ENCODE measurements at places on chromosomes 3 and 15.
A peak's percentile ranks its signal among the peaks of the same experiment; 100 is the strongest.

- peak; percentile 80 for DNase-seq
Observed at GRCh38 chr3:42056840-42057239, 34.3 kb upstream of the TRAK1 start.

DNA sequence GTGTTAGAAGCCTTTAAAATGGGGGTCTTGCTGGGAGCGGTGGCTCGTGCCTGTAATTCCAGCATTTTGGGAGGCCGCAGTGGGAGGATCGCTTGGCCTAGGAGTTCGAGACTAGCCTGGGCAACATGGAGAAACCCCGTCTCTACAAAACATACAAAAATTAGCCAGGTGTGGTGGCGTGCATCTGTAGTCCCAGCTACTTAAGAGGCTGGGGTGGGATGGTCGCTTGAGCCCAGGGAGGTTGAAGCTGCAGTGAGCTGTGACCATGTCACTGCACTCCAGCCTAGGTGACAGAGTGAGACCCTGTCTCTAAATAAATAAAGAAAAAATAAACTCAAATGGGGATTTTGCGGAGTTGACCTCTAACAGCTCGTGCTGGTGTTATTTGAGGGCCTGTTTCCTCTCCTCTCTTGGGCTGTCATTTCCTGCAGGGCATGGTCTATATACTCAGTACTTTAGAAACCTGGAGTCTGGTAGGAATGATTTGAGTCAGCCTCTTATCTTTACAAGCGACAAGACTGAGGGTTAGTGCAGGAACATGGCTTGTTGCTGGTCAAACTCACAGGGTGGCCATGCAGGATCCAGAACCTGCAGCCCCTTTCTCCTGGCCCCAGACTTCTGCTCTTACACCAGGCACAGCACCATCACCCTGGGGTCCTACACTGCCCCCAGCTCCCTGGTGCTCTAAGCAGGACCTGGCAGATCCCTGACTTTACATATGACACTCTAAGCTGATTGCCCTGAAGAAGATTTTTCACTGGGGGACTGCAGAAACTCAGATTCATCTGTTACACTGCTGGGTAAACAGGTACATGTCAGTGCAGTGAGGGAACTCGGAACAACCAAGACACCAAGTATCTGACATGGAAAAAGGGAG is 15.1 kb downstream of the EHD4 start:
- no peak for DNase-seq

DNA sequence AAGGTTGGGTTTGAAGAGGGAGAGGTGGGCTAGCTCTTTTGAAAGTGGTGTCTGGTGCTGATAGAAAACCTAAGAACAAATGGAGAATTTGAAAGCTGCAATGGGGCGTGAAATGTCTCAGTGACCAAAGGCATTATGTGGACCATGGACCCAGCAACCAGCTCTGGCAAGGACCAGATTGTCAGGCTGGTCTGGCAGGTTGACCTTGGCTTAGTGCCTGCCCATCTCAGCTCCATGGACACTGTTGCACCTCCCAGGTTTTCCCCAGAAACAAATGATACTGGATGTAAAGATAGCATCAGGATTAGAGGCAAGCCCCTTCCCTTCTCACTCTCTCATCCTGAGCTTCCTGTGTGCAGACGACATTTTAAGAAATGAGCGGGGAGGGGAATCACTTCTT is 302.9 kb upstream of the LRRFIP2 start:
- peak; percentile 83 for DNase-seq

DNA sequence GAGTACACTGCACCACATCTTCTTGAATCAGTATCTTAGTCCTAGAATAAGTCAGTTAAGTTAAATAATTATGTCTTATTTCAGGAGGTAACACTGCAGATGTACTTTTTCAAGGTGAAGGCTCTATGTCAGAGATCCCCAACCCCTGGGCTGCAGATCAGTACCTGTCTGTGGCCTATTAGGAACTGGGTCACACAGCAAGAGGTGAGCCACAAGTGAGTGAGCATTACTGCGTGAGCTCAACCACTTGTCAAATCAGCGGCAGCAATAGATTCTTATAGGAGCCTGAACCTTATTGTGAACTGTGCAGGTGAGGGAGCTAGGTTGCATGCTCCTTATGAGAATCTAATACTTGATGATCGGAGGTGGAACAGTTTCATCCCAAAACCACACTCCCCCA is 851.9 kb upstream of the ALCAM start:
- DNase-seq = no peak

DNA sequence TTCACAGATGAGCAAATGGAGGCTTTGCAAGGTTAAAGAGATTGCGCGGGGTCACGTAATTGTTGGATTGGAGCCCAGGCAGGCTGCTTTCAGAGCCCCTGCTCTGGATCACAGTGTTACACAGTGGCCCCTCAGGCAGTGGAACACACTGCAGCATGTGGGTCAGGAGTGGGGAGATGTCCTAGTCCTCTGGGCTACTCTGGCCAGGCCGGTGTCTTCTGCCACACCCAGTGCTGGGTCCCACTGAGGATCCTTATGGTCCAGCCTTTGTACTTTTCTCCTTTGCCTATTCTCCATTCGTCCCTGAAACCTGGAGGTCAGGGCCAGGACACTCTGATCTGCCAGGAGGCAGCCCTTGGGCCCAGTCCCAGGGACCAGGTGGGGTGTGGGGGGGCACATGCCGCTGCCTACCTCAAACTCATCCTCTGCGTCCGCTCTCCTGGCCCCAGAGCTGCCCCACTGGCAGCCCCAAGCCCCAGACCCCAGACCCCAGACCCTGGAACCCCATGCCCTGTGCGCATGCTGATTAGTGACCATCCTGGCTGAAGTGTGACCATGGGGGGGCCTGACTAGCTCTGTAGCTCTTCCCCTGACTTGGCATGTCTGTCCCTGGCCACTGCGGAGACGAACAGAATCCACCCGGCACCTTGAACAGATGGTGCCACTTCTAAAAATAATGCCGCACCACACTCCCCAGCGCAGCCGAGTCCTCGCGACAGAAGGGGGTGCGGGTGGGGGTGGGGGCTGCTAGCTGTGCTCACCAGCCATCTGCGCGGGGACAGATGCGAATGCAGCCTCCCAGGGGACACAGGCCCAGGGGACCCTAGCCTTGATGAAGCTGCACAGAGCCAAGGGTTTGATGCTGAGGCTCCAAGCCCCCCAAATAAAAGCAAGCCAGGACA is 41.6 kb downstream of the ATP2B2 start:
- peak; percentile 93 for DNase-seq

DNA sequence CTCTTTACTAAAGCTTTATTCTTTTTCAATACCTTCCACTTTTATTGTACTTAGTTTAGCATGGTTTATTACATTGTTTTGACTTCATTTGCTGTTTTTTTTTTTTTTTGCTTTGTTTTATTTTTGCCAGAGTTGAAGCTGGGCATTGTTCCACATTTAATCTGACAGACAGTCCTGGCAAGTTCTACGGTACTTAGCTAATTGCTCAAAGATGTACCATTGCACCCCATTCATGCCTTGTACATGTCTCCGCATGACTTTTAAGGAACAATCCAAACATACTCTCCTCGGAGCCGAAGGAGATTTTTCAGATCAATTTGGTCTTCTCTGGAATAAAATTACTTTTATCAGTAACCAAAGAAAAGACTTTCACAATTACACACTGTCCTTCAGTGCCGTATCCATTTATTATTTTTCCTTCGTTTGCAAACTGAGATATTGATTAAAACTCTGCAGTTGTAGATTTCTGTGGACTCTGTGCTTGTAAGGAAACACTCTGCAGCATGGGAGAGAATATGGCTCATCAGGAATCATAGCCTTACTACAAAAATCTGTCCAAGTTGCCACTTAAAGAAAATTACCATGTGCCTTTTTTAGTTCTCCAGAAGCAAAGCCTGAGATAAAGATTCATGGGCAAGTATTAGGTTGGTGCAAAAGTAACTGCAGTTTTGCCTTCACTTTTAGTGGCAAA is 952.0 kb downstream of the AGBL1 start:
- no peak for DNase-seq

GRCh38 chr3:73608456-73609314 is 16.1 kb downstream of the PDZRN3 start:
- no peak for DNase-seq

- no peak for DNase-seq
Observed at GRCh38 chr3:182786564-182787196, 6.6 kb upstream of the ATP11B start.

DNA sequence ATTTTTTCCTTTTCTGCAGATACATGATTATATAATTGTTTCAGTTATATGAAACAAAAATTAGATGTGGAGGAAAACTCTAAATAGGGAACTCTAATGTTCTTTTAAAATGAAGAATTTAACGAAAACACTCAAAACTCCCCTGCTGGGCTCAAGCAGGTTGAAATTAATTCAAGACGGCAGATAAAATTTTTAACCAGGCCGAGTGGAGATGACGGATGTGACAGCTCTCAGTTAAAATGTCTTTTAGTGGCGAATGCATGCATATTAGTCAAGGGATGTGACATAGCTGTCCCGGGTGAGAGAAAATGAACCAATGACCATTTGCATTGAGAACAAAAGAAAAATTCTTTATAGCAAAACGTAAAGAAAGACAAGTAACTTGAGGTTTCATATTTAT is 110.1 kb downstream of the ROBO2 start:
- DNase-seq = no peak

- DNase-seq = no peak
Observed at GRCh38 chr3:111618945-111619344, 23.8 kb upstream of the ZBED2 start.

DNA sequence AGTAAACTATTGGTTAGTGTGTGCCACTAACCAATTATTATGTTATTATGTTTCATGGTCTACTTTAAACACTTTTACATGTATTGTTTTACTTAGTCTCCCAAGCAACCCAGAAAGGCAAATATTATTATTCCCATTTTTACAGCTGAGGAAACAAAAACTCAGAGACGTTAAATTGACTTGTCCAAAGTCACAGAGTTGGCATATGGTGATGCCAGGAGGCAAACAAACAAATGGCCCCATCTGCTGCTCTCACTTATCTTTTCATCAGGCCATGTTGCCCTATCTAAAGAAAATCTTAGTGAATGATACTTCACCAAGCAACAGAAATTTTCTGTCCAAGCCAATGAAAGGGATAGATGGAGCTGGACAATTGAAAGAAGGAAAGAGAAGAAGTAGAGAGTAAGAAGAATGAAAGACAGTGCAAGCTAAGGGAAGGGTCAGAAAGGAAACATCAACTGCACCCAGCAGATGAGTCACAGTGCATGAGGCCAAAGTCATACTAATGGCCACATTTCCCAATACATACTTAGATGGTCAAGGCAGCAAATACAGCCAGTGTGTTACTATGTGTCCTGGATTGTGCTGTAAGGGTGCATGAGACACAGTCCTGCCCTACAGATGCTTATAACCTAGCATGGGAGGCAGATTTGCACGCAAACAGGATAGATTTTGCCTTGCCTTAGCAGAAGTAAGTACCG is 266.9 kb downstream of the KCNMB2 start:
- DNase-seq = no peak

DNA sequence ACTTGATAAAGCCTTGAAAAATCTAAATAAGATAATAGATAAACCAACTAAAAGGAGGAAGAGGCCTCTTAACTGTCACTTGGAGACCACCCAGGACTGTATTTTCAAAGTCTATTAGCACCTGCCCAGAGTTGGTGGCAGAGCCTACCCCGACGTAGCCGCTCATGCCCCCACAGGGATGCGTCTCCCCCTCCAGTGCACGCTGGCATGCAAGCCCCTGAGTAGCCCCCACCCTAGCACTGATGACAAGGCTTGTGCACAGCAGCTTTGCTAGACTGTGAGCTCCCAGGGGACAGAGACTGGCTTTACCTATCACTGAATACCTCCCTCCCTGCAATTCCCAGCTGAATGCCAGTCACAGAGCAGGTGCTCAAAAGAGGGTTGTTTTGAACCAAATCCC is 54.1 kb upstream of the HES1 start:
- DNase-seq = no peak

DNA sequence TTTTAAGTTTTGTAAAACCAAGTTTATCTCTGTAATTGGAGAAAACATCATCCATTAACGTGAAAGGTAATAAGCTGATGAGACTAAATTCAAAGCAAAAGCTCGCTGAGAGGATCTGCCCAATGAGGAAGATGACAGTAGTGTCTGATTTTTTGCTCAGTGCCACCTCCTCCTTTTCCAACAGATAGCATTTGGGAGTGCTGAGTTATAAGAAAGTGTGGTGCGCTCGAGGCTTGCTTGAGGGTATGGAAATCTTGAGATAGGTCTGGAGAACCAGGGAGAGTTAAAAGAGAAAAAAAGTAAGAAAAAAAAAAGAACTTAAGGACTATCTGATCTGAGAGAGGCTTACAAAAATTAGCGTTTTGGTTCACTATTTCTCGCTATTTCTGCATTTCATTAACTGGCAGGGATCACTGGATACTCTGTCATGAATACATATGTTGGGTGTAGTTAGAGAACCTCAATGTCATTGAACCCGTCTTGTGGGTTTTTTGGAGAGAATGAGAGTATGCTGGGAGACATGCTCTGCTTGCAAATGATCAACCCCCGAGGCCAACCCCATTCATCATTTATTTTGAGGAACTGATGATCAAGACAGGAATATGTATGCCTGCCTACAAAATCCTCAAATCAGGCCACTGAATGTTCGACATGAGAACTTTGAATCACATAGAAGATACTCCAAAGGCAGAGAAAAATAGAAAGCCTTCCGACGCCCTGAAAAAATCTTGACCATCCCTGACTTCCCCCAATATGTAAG is 973 bp upstream of the USP13 start:
- DNase-seq = peak; percentile 31

DNA sequence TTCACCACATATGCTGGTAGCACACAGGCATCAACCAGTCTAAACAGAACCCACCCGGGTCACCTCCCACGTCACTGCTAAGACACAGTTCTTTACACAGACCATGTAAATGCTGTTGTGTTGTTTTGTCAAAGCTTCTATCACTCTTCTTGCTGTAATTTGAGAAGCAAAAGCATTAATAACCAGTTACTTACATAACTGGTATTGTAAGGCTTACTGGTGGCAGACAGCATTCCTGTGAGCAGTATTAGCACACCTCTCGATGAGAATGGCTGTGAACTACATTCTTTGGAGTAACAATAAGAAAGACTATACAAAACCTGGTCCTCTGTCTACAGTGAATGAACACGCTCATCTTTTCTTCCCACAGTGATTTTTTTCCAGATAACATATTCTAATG is 479.2 kb downstream of the LPP start:
- DNase-seq = no peak

DNA sequence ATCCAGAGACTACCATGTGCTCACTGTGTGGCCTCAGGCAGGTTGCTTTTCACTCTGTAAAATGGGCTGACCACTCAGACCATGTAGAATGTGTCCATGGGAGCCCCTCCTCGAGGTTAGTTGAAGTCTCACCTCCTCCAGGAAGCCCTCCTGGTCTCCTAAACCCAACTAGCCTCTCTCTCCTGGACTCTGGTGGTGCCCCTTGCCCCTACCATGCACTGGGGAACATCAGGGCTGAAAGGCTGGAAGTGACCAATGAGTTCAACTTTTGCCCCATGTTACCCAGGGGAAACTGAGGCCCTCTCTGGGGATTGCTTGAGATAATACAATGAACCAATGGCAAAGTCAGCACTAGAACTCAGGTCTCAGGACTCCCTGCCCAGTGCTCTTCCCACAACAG is 69.2 kb upstream of the SLC6A6 start:
- DNase-seq = no peak

DNA sequence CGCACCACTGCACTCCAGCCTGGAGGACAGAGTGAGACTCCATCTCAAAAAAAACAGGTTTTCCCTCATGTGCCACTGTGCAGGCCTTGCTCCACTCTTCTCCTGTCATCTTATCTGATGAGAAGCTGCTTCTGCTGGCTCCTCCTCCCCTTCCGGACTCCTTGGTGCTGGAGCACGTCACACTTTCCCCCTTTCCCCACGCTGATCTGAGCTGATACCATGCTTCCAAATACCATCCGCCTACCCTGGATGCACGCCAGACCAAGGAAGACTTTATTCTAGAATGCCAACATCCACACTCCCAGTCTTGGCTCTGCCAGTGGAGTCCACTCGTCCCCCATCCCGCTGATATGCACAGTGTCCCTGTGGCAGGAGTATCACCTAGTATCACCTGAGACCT is 31.3 kb downstream of the HOMER2 start:
- no peak for DNase-seq
